ENCODE measurements at places on chromosomes 3 and 15. TPM values are rescaled to one million over a fixed set of nuclear protein-coding genes. Genes with fewer than 3 reads are reported as not detected.

Gene EBLN2
- total RNA-seq, result 0.43 TPM

Gene EPHB3
- 0.17 TPM for total RNA-seq

Gene DOCK3
- 0.36 TPM for total RNA-seq

Gene DUOX1
- total RNA-seq, result not detected

Gene CHST2
- total RNA-seq, result 1.1 TPM

Gene ERICH6
- total RNA-seq, result not detected

Gene CCR4
- total RNA-seq, result 0.06 TPM

Gene RAB43
- 5.4 TPM for total RNA-seq

Gene ZNF385D
- not detected for total RNA-seq

Gene FEZF2
- not detected for total RNA-seq

Gene TP63
- 0.14 TPM for total RNA-seq

Gene THPO
- not detected for total RNA-seq
